T-helper 9 cell (primary cell): ENCODE measurements at places on chromosomes 5 and 9.
A peak's percentile ranks its signal among the peaks of the same experiment; 100 is the strongest.

DNA sequence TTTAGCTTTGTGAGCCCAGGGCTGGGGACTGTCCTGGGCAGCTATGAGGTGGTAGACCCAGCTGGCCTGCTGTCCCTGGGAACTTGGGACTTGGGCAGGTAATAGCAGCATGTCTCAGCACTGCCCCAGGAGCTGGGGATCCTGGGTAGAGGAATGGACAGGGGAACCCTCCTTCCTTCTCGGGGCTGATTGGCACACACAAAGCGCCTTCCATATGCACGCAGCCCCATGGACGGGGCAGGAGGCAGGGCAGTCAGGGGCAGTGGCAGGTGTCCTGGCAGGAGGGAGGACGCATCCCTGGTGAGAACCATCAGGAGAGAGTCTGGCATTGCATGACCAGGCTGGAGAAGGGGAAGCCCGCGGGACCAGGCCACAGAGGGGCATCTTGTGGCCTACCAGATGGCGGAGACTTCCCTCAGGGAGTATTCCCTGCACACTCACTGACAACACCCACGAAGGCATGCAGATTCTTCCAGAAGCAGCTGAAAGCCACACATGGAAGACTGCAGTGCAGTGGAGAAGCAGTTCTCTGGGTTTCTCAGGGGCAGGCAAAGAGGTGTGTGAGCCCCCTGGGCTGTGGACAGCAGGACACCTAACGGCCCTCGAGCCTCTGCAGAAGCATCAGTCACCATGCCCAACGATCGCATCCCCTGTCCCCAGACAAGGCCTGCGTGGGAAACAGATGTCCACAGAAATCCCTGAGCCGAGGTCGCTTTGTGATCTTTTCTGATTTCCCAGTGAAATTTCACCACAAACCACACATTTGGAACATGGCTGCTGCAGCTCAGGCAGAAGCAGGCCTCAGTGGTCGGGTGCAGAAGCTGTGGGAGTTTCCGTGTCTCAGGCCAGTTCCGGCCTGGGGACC, 7.0 kb upstream of the NKD2 start:
- no peak for DNase-seq

- DNase-seq = no peak
These were observed 25.1 kb upstream of the UBE2QL1 start for GRCh38 chr5:6423327-6424109.

- no peak for DNase-seq
These were observed 4.3 kb upstream of the FAM169A start for GRCh38 chr5:74870299-74871067.

DNA sequence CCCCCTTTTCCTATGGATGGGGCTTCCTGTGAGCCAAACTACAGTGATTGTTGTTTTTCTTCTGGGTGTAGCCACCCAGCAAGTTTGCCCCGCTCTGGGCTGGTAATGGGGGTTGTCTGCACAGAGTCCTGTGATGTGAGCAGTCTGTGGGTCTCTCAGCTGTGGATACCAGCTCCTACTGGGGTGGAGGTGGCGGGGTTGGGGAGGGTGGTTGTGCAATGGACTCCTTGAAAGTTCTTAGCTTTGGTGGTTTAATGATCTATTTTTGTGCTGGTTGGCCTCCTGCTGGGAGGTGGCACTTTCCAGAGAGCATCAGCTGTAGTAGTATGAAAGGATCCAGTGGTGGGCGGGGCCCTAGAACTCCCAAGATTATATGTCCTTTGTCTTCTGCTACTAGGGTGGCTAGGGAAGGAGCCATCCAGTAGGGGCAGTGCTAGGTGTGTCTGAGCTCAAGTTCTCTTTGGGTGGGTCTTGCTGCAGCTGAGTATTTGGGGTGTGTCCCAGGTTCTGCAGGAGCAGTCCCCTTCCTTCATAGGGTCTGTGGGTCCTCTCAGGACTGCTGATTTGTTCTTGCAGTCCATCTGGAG, 275.6 kb upstream of the PAPPA start:
- no peak for DNase-seq

GRCh38 chr5:69454460-69455249, 37.9 kb upstream of the OCLN start:
- DNase-seq = no peak

- peak; percentile 20 for DNase-seq
These were observed 563 bp downstream of the SNAPC4 start for GRCh38 chr9:136399176-136400037.

GRCh38 chr5:133026664-133027153, 360 bp upstream of the ZCCHC10 start:
- no peak for DNase-seq

DNA sequence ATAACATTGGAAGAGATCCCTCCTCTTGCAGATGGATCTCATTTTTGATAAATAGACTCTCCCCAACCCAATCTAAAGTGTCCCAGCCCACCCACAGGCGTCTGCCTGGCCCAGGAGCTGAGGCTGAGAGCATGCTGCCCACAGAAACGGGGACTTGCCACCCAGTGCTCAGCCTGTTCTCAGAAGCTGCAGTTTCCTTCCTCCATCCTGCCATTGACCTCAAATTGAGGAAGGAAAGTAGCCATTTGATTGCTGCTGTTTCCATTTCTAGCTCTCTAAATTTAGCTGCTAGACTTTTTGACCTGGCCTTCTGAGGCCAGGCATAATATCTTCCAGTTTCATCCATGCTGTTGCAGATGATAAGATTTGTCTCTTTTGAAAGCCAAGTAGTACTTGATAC, 31.1 kb upstream of the FRMD3 start:
- DNase-seq = no peak

DNA sequence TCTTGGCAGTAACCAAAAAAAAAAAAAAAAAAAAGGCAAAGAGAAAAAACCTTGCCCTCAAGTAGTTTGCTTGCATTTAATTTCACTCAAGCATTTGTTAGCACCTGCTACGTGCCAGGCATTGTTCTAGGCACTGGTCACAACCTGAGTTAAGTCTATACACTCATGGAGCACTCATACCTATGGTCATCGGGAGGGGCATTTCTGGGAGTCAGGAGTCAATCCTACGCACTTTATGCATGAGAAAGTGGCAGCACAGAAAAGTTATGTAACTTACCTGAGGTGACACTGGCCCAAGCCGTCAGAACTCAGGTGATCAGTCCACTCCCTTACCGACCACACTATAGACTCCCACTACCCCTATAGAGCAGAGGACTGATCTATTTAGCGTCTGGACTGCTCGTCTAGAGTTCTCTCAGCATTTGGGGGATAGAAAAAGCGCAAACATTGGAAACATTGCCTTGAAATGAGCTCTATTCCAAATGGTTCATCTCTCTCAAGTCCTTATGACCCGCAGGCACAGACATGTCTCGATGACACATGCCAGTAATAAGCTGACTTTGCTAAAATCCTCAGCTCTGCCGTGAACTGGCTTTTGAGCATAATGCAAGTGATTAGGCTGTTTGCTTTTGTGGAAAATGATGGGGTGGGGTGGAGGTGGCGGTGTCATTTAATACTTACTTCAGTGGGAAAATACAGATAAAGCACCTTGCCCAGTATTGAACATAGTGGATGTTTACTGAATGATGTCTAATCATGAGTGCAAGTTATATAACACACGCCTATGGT, 160.2 kb downstream of the ARHGEF28 start:
- no peak for DNase-seq

GRCh38 chr5:119405419-119405818, 46.9 kb upstream of the HSD17B4 start:
- no peak for DNase-seq

DNA sequence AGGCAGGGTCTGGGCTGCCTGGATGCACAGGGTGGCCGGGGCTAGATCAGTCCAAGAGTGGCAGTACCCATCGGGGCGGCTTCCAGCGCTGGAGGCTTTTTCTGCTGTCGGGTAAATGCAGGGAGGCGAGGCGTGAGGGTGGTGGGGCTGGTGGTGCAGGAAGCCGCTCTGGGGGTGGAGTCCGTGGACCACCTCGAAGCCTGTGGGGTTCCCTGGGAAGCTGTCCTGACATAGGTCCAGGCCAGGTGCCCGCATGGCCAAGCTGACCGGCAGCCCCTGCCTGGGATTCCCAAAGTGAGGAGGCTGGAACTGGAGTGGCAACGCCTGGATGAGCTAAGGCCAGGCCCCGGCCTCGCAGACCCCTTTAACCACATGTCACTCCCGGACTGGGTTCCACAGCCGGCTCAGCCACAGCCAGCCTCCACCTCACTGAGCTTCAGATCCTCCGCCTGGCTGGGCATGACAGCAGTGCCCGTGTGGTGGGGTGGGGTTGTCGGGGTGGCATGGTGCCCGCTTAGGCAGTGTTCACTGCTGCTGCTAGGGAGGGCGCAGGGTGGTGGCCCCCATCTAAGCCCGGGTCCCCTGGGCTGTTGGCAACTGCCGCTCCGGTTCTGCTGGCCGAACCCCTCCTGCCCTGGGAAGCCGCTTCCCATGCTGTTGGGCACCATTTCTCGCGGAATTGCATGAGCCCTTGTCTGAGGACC, 1.4 kb upstream of the QRFP start:
- DNase-seq = no peak

DNA sequence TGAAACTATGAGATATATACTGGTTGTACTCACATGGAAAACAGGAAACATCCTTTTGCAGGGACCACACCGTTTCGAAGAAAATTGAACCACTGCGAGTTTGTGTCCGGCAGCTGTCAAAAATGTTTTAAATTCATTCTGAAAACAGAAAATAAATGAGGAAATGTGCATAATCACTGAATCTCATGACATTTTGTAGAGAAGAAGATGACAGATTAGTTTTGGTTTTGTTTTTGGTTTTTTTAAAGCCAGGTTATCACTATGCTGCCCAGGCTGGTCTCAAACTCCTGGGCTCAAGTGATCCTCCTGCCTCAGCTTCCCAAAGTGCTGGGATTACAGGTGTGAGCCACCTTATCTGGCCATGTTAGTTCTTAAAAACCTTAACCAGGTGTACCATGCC, 3.5 kb downstream of the TXNDC8 start:
- DNase-seq = no peak

GRCh38 chr5:134005417-134006061, 764 bp upstream of the VDAC1 start:
- DNase-seq = no peak

DNA sequence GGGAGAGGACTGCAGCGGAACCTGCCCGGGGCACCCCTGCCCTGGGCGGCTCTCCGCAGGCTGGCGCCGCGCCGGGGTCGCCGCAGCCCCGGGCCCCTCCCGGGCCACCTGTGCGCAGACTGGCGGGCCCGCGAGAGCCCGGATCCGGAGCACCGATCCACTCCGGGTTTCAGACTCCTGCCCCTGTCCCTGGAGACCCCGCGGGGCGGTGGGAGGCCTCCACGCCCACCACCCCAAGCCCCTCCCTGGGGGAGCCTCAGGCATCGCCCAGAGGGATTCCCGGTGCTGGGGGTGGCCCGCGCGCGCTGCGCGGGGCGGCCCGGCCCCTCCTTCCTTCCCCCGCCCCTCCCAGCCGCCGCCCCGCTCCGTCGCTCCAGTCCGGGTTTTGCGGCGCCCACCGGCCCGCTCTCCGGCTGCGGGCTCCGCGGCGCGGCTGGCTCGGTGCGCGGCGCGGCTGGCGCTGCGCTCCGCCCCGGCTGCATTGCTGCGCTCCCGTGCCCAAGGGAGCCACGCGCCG, at the start of gene UNC5A:
TSS of gene UNC5A (plus strand) at position 479 of the 517 bp plus-strand sequence. CDS start 192 bp downstream, outside the sequence.
- DNase-seq = peak; percentile 48

DNA sequence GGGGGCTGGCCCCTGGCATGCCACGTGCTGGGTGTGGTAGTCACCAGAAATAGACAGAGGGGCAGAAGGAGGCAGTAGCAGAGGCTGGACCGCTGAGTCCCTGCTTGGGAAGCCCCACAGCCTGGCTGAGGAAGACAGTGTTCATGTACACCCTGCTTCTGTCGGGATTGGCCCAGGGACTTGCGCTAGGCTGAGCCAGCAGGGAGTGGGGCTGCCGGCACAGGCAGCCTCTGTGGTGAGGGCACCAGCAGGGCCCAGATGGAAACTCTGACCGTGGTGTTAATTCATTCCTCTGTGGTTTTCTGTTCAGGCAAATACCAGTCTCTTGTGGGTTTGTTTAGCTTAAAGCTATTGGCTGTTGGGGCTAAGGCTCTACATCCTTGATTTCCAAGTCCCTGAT, 108.6 kb upstream of the RAD23B start:
- DNase-seq = no peak

DNA sequence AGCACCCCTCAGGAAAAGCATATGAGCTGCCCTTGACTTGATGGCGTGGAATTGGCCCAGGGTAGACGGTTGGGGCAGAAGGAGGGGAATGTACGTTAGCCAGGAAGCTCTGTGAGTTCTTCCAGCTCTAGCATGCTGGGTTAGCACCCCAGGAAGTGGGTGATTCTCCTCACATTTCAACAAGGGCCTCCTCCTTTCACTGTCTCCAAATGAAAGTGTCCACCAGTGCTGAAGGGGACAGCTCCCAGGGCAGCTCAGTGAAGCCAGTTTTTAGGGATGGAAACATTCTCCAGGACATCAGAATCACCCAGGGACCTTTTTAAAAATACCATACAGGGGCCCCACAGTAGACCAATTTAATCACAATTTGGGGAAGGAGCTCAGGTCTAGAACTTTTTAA, 17.2 kb upstream of the AFAP1L1 start:
- DNase-seq = no peak

DNA sequence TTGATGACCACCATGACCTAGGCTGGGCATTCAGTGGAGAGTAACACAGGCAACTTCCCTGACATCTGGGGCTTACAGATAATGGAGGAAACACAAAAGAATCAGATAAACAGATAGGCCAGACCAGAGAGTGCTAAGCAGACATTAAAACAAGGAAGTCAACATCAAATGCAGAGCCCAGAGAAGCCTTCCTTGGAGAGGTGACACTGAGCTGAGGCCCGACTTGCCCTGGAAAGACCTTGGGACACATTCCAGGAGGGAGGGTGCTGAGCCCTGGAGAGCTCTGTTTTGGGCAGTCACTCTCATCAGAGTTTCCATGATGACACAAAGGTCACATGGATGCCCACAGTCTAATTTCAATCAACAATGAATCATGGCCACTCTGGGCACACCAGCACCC, 31.9 kb upstream of the C5orf58 start:
- no peak for DNase-seq

DNA sequence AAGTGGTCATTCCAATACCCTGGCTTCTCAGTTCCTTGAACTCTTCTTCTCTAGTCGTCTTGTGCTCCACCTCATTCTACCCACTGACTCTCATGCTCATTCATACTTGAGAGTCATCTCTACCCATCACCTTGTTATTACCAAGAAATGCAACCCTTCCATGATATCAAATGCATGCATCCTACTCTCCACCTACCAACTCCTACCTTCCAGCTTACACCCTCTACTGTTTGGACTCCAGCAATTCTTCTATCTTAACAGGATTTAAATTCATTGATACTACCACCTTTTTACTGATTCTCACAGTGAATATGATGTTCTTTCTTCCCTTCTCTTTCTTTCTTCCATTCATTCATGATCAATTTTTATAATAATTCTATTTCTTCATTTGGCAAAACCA, 30.7 kb downstream of the NRG2 start:
- no peak for DNase-seq

- DNase-seq = no peak
These were observed 20.0 kb downstream of the CCDC125 start for GRCh38 chr5:69312459-69313160.

GRCh38 chr9:121082075-121082474, 7.3 kb downstream of the CNTRL start:
- DNase-seq = no peak

GRCh38 chr5:157196045-157196444, 15.4 kb downstream of the ITK start:
- DNase-seq = no peak

- no peak for DNase-seq
These were observed 27.6 kb upstream of the ENTREP1 start for GRCh38 chr9:69297300-69297980.

- DNase-seq = no peak
These were observed 62.7 kb upstream of the GRAMD2B start for GRCh38 chr5:126360467-126360866.

GRCh38 chr5:1509346-1510085, 14.2 kb downstream of the LPCAT1 start:
- DNase-seq = no peak
